ENCODE measurements at places on chromosomes 16 and 17.
A peak's percentile ranks its signal among the peaks of the same experiment; 100 is the strongest.

DNA sequence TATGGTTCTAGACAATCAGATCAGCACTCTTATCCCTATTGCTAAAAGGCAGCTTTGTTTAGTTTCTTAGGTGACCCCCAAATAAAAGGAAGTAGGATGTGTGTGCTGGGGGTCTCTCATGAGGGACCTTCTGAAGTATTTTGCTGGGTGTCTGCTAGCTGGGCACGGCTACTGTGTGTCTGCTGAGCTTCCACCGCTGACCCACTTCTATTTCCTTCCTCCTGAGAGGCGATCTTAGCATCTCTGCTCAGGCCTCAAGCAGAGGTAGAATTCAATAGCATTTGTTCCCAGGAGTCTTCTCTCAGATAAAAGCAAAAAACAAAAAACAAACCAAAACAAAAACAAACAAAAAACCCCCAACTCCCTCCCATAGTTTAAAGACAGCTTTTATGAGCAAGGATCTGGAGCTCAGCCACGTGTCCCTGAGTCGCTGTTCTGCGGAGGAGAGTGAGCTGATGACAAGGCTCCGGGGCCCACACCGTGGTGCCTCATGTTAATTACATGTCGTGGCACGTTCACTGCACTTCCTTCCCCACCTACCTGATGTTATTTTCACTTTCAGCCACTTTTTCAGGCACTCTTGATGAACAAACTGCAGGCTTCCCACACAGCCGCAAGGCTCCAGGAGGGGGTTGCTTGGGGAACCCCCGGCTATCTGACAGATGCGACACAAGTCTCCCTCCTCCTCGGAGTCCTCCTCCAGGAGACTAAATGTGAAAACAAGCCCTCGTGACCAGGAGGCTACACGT is 83.5 kb downstream of the MARCHF10 start:
- no peak for DNase-seq

DNA sequence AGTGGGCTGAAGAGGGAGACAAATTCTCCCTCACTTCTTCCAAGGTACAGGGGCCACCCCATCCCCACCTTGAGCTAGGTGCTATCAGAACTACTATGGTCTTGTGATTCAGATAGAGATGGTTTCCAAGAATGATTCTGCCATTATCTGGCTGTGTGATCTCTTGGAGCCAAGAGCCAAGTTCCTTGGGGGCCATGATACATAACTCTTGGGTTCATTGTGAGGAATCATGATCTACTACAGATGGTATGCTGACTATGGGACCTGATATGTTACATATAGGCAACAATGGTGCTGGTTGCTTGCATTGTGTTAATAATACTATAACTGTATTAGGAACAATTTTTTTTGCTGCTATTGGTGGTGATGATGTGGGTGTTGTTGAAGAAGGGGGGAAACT is 45.7 kb downstream of the DYNLRB2 start:
- DNase-seq: no peak

DNA sequence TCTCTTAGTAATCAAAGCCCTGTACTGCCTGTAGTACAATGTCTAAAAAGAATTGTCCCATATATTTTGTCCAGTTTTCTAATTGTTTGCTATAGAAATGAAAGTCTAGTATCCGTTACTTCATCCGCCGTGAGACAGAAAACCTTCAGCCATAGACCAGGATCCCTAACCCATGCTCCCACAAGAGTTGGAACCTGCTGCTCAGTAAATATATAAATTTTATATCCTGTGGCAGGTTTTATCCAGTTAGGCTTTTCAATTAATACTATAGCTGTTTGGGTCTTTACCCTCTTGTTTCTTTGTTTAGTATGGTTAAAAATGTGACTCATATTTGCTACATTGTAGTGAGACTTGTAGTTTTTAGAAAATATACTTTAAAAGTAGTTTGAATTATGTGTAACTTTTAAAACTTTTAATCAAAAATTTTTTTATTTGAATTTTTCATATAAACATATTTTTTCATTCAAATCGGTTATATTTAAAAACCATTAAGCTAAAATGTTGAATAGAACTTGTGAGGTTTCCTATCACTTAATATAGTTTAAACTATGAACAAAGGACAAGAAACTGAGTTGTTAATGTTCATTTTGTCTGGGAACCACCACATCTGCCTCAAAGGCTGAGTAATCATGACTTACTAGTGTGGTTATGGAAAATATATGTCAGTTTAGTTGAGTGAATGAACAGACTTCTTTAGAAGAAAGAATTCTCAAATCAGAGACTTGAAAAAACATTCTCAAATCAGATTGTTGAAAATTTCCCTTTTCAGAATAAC is 54.8 kb downstream of the VMP1 start:
- no peak for DNase-seq

GRCh38 chr16:86074651-86075487 is 175.9 kb downstream of the IRF8 start:
- DNase-seq: peak; percentile 63

DNA sequence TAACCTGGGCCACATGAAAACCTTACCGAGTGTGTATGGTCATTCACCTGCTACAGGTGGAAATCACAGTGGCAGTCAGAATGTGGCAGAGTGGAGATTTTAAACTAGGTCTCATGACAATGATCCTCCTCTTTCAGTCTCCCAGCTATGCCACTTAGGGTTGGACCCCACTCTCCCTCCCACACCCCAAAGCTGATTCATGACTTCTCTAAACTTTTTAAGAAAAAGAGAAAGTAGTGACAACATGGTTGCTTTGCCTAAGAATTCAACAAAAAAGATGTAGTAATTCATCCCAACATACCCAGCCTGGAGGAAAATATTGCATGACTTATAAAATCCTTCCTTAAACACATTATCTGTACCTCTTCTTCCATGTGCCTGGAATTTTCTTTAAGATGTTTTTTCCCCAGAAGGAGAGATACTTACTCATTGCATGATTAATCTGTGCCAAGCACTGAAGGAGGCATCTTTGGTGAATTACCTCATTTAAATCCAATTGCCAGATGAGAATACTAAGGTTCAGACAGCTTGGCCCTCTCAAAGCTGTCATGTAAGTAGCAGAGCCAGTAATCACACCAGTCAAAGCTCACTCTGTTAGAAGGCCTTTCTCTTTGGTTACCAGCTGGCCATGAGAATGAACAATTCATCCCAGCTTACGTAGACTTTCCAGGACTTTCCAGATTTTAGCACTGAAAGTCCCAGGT is 119.9 kb downstream of the COPRS start:
- DNase-seq: no peak

- peak; percentile 58 for DNase-seq
These were observed 537 bp downstream of the CNOT1 start for GRCh38 chr16:58628845-58629732.

GRCh38 chr16:59289151-59289550 is 555.0 kb upstream of the GOT2 start:
- DNase-seq: no peak

All from hepatic stellate cell (primary cell).